ENCODE measurements at places on chromosomes 4 and X.
A peak's percentile ranks its signal among the peaks of the same experiment; 100 is the strongest.

- H3K36me3 ChIP-seq, result no peaks in the 10 kb centered on the region
- H3K27me3 ChIP-seq, result no peaks in the 10 kb centered on the region
- DNase-seq, result no peak
Observed at GRCh38 chr4:128916832-128917231, 107.3 kb downstream of the JADE1 start.

DNA sequence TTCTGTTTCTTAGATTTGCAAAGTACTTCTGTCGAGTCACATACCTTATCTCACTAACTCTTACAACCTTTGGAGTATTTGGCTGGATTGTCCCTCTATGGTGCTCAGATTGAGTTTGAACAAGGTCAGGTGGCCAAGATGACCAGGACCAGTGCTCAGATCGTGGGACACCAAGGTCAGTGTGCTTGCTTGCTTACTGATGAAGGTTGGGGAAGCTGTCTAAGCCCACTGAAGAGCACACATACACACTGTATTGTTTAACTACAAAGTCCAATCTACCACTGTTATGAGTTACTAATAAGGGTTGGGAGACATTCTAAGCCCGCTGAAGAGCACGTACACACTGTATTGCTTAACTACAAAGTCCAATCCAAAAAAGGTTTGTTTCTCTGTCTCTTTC lies 53.7 kb downstream of the TAB3 start:
- no peaks in the 10 kb centered on the region for H3K4me1 ChIP-seq
- no peak for DNase-seq

DNA sequence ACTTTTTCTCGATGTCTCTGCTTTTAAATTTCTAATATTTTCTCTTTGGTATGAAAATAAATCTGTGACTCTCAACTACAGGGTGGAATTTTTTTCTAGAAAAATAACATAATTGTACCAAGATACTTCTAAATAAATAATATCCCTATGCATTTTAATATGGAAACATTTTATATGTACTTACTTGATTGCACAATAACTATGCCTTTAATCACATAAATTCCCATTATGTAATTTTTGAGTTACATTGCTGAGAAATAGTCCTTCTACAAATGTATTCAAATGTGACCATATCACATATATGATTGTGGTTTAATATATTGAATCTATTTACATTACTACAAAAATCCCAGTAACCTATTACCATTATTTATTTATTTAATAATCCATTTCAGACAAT lies 1543.3 kb upstream of the PABPC4L start:
- no peaks in the 10 kb centered on the region for H3K27me3 ChIP-seq
- H3K4me1 ChIP-seq, result no peaks in the 10 kb centered on the region
- DNase-seq, result no peak
- H3K4me3 ChIP-seq, result no peak overlapping the region
- no peaks in the 10 kb centered on the region for H3K36me3 ChIP-seq

DNA sequence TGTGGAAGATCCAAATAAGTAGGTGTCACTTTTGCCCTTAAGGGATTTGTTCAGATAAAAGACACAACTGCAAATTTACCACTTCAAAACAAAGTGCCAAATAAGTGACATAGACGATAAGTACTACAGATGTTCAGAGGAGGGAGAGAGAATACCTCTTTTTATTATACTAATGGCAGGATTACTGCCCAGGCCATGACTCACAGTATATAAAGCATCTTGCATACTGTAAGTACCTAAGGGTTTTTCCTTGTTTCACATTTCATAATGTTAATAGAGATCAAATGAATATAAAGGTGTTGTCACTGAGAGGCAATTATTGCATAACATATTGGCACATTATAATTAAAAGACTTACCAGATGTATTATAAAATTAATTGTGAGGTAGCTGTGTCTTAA lies 46.4 kb downstream of the PTPN13 start:
- H3K27me3 ChIP-seq, result no peaks in the 10 kb centered on the region
- no peaks in the 10 kb centered on the region for H3K4me1 ChIP-seq
- no peak overlapping the region for H3K27ac ChIP-seq
- DNase-seq, result no peak
- no peak overlapping the region for H3K4me3 ChIP-seq

GRCh38 chrX:80246271-80246670 lies 174.0 kb upstream of the TENT5D start:
- no peaks in the 10 kb centered on the region for H3K4me1 ChIP-seq
- no peak for DNase-seq

DNA sequence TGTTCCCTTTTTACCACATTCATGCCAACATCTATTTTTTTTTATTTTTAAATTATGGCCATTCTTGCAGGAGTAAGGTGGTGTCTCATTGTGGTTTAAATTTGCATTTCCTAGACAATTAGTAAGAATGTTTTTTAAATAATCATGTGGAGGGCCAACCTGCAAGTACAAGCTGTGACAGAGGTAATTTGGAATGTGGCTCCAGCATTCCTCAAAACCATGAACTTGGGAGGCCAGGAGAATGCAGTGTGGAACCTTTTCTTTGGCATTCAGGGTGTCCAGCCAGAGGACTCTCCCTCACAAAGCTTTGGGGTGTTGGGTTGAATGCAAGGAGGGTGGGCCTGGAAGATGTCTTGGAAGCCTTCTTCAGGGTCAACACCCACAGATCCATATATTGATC lies 7.3 kb upstream of the TMEM185A start:
- no peaks in the 10 kb centered on the region for H3K4me1 ChIP-seq
- no peak for DNase-seq
- no peak overlapping the region for H3K4me3 ChIP-seq
- no peaks in the 10 kb centered on the region for H3K36me3 ChIP-seq
- no peak overlapping the region for H3K27ac ChIP-seq

DNA sequence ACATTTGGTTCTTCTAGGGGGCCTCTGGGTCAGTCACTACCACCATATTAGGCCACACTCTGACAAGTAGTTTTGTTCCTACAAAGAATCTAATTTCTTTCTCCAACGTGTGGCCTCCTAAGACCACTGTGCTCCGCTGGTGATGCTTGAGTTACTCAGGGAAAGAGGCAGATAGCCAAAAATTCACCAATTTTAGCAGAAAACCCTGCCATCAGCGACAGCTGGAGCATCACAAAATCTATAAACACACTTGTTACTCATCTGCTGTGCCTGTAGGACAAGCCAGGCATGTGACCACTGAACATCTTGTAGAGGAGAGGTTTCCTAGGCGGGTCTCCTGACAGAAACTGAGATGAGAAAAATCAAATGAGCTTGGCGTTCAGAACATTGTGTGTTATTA lies 105.4 kb downstream of the SYNPO2 start:
- H3K27ac ChIP-seq, result peak overlapping the region; percentile 93
- H3K4me3 ChIP-seq, result no peak overlapping the region
- no peaks in the 10 kb centered on the region for H3K27me3 ChIP-seq
- no peaks in the 10 kb centered on the region for H3K36me3 ChIP-seq
- H3K4me1 ChIP-seq, result peaks cover 24% of the 10 kb centered on the region
- no peak for DNase-seq

DNA sequence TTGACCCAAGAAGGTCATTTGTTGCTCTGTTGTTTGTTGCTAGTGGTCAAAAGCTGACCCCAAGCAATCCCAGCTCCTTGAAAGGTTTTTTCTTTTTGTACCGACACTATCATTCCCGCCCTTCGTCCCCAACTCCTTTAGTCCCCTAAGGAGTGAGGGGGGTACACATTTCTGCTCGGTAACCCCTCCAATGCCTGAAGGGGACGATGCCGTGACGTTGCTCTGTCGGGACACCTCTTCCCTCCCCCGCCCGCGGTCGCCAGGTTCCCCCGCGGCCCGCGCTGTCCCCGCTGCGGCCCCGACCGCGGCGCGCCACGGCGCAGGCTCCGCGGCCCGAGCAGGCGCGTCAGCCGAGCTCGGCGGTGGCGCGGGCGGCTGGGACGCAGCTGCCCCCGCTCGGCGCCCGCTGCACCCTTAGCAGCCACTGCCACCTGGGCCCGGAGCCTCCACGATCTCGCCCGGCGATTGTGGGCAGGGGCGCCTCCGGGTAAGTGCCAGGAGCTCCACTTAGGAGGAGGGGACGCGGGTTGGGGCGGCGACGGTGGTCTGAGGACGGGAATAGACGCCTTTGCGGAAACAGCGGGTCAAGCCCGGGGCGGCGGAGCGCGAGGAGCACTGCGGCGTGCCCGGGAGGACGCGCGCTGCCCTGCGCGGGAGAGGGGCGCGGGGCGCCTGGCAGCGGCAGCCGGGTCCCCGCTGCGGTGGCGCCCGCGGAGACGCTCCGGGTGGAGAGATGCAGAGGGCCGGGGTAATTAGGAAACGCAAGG lies at the start of gene GLRB:
Gene GLRB (plus strand): TSS at position 340 of the 767 bp plus-strand sequence. CDS start 1,875 bp downstream, outside the sequence.
- no peak for DNase-seq
- H3K4me1 ChIP-seq, result no peaks in the 10 kb centered on the region
- H3K4me3 ChIP-seq, result peak within 1 kb of the TSS; percentile 92
- no peaks in the 10 kb centered on the region for H3K27me3 ChIP-seq

DNA sequence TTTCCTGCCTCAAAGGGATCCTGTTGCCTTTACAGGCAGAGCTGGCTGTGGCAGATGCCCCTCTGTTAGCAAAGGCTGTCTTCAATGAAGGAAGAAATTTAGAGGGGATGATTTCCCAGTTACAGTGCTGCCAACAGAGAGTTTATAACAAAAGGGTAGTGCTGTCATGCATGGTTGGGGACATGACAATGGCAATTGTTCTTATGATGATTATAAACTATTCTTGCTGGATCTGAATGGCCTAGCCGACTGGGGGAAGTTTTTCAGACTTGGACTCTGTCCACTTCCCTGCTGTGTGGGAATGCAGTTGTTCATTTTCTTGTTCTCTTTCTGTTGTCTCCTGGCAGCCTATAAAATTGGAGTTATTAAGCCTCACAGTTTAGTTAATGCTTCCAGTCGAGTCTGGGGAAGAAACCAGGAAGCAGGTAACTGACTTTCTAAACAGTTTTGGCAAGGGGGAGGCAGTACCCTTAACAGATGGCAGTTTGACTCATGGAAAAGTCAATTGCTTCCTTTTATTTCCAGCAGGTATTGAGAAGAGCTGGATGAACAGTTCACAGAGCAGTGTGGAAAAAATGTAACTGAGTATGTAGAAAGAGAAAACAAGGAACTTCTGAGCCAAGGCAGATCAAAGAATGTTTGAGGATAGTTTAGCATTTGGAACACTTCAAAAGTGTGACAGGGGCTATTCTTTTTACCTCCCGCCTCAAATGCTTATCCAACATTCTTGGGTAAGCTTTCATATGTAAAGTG lies 582.6 kb downstream of the RAPGEF2 start:
- H3K27me3 ChIP-seq, result no peaks in the 10 kb centered on the region
- H3K4me3 ChIP-seq, result no peak overlapping the region
- no peak for DNase-seq
- H3K4me1 ChIP-seq, result no peaks in the 10 kb centered on the region
- H3K36me3 ChIP-seq, result no peaks in the 10 kb centered on the region

GRCh38 chr4:118112117-118113046 lies 78.1 kb downstream of the NDST3 start:
- no peaks in the 10 kb centered on the region for H3K4me1 ChIP-seq
- DNase-seq, result no peak
- no peak overlapping the region for H3K27ac ChIP-seq
- no peaks in the 10 kb centered on the region for H3K36me3 ChIP-seq

DNA sequence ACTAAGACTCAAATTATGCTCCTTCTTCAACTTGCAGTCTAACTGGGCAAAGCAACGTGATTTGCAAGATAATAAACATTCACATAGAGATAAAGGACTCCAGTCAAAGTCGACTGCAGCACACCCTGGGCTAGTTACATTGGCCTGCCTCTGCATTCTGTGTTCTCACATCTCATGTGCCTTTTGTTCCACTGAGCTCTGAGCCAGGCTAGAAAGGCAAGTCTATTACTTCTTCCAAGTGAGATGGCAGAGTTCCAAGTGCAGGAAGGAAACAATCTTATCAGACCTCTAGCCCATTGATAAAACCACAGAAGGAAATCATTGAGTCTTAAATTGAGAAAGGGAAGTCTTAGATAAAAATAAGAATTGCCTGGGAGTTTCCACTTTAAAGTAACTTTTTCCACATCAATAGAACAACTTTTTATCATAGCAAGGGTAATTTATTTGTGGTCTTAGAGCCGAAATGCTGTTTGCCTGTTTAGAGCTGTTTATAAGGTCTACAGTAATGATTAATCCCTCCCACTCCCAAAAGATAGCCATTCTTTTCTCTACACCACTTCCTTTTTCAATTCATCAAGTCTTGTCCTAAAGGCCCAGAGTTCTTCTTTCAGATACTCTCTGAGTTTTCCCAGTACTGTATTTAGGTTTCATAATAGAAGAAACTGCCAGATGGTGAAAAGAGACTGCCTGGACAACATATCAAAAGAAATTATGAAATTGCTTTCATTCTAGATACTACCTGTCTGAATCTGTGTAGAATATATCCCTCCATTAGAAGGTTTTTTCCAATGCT lies 200.2 kb downstream of the GUCY2F start:
- H3K36me3 ChIP-seq, result no peaks in the 10 kb centered on the region
- H3K27me3 ChIP-seq, result no peaks in the 10 kb centered on the region
- no peak overlapping the region for H3K4me3 ChIP-seq

DNA sequence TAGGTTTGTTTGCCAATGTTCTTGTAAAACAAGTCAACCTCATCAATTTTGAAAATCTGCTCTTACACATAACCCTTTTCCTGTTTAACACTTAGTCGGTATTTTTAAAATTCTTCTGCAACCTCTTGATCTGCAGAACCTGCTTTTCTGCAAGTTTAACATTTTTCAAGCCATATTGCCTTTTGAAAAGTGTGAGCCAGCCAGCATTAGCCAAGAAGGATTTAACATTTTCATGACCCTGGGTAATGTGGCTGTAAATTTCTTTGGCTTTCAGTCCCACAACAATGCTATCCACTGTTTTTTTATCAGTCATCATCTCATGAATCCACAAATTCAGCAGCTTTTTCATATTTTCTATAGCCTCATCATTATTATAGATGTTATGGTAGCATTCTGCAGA lies 956.5 kb downstream of the FAT4 start:
- H3K27ac ChIP-seq, result no peak overlapping the region
- no peaks in the 10 kb centered on the region for H3K27me3 ChIP-seq
- H3K36me3 ChIP-seq, result no peaks in the 10 kb centered on the region
- DNase-seq, result no peak
- H3K4me3 ChIP-seq, result no peak overlapping the region

DNA sequence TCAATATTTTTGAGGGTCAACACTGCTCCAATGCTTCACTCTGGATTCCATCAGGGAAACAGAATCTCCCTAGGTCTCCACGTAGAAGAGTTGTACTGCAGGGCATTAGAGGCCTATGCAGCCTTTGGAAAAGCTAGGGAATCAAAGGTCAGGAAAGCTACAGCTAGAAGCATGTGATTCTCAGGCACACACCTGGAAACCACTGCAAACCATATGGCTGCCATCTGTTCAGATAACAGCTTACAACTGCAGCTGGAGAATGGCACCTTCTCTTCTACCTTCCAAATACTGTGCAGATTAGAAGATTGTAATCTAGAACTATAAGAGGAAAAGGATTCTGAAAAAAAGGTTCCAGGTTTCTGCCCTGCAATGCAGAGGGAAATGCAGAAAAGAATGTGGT lies 60.6 kb downstream of the BTC start:
- H3K27me3 ChIP-seq, result no peaks in the 10 kb centered on the region
- H3K4me1 ChIP-seq, result no peaks in the 10 kb centered on the region
- DNase-seq, result no peak
- H3K36me3 ChIP-seq, result no peaks in the 10 kb centered on the region
- no peak overlapping the region for H3K27ac ChIP-seq
